ENCODE measurements at places on chromosomes 3 and 15.

DNA sequence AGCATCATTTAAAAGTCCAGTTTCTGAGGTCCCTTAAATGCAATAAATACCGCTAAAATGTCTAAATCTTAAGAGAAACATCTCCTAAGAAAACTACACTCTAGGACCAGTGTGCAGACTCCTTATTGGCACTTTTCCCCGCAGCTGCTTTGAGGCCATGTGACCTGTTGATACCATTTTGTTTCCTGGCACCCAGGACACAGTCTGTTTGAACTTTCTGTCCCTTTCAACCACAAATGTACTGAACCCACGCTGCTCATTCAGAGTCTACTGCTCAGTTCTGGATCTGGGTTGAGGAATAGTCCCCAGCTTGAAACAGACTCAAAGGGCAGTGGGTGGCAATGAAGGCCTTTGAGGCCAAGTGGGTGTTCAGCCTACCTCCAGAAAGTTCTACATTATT is 17.1 kb downstream of the LDHAL6B start:
- DNase-seq, result no peak

GRCh38 chr15:27248251-27248650 is 277.3 kb downstream of the GABRG3 start:
- no peak for DNase-seq

DNA sequence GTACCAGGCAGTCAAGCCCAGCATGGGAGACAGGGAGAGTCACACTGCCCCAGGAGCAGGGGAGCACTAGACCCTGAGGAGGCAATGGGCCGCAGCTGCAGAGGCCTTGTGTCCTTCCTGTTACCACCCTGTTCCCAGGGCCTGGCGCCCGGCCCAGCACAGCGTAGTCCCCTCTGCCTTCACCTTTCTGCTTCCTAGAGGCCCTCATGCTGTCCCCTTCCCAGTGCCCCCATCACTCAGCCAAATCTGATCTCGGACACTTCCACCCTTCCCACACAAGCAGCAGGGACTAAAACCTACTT is 6.9 kb upstream of the TBC1D2B start:
- no peak for DNase-seq

DNA sequence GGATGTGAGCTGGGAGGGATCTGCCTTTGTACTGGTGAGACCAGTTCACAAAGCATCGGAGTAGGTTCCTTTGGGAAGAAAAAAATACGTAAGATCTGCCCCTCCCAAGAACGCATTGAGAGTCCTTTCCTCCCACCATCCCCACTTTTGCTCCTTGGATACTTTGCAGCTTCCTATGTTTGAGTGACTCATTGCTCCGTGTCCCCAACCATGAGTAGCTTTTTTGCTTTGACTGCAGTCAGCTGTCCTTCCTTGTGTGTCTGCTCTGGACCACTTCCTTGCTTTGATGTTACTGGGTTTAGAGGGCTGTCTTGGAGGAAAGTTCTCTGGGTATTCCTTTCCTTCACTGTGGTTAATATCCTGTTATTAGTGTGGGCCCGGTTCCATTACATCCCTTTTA is 43.2 kb upstream of the PTPN23 start:
- DNase-seq, result no peak

DNA sequence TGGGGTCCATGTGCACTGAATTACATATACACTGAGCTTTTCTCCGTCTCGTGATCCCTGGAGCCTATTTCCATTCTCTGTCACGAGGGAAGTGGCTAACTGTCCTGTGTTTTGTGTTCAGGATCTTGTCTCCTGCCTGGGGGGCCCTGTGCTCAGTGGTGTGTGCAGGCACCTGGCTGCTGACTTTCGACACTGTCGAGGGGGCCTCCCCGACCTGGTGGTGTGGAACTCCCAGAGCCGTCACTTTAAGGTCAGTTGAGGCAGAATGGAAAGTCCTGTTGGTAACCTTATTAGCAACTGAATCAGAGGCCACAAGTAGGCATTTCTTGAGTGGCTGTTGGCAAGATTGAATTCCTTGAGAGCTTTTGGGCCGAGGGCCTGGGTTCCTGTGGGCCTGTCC is 26.7 kb downstream of the FAN1 start:
- no peak for DNase-seq
